Activated T-cell treated with anti-CD3 and anti-CD28 coated beads for 24 hours (primary cell): ENCODE measurements at places on chromosomes 12 and 14.

GRCh38 chr12:70482764-70483163 lies 116.7 kb downstream of the KCNMB4 start:
- no peak for DNase-seq

GRCh38 chr12:68508576-68508975 lies 102.1 kb upstream of the RAP1B start:
- no peak for DNase-seq

GRCh38 chr12:99439399-99439798 lies 208.2 kb upstream of the GARIN6 start:
- no peak for DNase-seq

DNA sequence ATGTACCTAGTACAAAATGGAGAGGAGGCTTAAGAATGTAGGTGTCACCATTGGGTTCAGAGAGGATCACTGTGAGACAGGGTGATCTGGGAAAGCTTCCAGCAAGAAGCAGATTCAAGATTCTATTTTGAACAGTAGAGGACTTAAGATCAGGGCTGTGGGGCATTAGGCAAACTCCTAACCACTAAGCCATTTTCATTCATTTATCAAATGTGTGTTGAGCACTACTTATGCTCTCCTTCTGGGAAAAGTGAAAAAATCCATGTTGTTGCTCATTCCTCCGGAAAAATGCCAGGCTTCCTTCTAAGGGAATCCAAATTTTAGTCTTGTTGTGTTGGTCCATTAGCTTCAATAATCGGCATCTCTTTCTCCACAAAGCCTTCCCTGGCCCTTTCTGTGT lies 163.4 kb downstream of the NUAK1 start:
- DNase-seq: no peak

- no peak for DNase-seq
Observed at GRCh38 chr12:1448336-1448735, 146.0 kb downstream of the FBXL14 start.

- no peak for DNase-seq
Observed at GRCh38 chr14:68649476-68650189, 143.2 kb downstream of the ZFP36L1 start.

GRCh38 chr14:67663633-67664032 lies 10.8 kb downstream of the VTI1B start:
- no peak for DNase-seq

DNA sequence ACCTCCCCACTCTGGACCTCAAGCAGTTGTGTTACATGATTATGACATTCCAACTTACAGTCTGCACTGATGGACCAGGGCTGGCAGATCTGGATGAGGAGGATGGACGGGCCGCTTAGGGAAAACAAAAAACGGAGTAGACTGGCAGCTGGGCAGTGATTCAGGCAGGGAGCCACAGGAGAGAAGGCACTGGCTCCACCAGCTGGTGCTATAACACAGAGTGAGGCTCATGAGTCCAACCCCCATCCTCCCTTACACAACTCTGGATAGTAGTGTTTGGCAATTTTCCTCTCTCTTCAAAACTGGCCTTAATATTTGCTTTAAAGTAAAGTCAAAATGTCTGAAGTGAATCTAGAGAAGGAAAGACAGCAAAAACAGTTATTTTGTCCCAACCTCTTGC lies 9.7 kb upstream of the RIC8B start:
- no peak for DNase-seq

DNA sequence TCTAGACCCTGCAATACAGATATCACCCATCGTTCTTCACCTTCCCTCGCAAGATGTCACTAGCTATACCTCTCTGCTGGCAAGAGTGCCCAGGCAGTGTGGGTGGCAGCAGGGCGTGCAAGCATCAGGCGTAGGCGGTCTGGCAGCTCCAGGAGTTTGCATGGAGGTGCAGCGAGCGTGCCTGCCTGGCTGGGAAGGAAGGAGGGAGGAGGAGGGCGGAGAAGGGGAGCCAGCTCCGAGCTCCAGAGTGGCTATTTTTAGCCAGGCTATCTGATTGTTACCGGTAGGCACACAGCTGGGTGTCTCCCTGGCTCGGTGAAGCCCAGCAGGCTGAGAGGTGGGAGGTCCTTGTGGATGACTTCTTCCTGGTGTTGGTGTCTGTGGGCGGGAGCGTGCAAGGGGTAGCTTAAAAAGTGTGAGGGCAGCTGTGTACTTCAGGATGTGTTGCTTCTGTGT lies 6.2 kb downstream of the FOXJ2 start:
- DNase-seq: no peak

DNA sequence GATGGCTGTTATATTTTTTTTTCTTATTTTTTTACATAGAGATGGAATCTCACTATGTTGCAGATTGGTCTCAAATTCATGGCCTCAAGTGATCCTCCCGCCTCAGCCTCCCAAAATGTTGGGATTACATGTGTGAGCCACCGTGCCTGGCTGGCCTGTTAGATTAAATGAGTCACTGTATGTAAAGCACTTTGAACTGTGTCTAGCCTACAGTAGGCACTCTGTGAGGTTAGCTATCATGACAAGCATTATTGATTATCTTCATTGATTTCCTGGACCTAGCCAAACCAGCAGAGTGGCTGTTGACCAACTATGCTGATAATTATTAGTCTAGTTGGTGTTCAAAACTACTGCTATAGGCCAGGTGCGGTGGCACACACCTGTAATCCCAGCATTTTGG lies 42.6 kb downstream of the ARF6 start:
- no peak for DNase-seq

DNA sequence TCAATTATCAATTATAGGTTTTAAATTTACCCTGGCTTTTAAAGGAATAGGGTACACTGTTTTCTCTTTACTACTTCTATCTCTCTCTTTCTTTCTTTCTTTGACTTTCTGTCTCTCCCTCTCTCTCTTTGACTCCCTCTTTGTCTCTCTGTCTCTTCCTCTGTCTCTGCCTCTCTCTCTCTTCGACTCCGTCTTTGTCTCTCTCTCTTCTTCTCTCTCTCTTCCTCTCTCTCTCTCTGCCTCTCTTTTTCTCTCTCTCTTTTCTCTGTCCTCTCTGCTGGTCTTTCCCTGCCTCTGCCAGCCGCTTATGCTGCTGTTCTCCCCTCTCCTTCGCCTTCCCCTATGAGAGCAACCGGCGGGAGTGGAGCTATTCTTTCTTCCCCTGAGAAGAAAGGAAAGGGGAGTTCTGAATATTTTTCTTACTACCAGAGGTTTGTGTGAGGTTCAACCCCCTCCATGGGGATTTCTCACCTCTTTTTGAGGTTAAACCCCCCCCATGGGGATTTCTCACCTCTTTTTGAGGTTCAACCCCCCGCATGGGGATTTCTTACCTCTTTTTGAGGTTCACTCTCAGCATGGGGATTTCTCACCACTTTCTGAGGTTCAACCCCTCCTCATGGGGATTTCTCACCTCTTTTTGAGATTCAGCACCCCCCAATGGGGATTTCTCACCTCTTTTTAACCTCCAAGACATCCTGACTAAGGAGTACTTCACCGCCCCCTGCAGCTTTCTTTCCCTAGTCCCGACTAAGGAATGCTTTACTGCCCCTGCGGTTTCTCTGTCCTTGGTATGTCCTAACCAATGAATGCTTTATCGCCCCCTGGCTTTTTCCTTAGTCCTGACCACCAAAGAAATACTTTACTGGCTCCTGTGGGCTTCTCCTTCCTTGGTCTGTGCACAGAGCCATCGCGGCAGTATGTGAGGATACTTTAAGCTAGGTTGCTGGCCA lies 27.4 kb upstream of the DDHD1 start:
- peak; percentile 44 for DNase-seq
